Bronchial epithelial cell (primary cell): ENCODE measurements at places on chromosomes 16 and 17. TPM values are rescaled to one million over a fixed set of nuclear protein-coding genes. Genes with fewer than 3 reads are reported as not detected.

MEIOC gene
- not detected in 2 replicates for total RNA-seq

TTYH2 gene
- total RNA-seq, result 1.3 and 2.4 TPM in 2 replicates

TP53TG3C gene
- total RNA-seq, result not detected in 2 replicates

GSPT1 gene
- 49.5 and 59.1 TPM in 2 replicates for total RNA-seq

CHST6 gene
- total RNA-seq, result 1.3 and 6.4 TPM in 2 replicates
